ENCODE measurements at places on chromosomes 11 and 22.
A peak's percentile ranks its signal among the peaks of the same experiment; 100 is the strongest.

DNA sequence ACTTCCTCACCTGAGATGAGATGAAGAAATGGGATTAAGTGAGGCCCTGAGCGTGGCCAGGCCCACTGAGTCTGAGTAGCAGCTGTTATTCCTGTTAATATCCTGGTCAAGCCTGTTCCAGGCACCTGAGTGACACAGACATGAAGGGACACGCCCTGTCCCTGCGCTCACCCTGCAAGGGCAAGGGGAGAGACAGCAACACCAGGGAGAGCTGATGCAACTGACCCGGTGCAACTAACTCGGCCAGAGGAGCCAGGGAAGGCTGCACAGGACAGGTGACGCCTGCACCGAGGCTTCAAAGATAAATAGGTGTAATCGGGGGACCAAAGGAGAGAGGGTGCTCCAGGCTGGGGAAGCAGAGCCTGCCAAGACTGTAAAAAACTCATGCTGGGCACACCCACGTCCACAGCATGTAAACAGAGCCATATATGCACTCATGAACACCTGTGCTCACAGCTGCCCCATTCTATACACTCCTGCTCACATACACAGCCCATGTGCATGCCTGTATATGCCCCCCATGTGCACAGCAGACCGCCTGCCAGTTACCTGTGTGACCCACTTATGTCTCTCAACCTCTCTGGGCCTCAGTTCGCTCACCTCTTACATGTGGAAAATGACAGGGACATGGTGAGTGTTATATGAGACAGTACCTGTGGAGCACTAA is 22.8 kb upstream of the GCAT start:
- no peak for DNase-seq

DNA sequence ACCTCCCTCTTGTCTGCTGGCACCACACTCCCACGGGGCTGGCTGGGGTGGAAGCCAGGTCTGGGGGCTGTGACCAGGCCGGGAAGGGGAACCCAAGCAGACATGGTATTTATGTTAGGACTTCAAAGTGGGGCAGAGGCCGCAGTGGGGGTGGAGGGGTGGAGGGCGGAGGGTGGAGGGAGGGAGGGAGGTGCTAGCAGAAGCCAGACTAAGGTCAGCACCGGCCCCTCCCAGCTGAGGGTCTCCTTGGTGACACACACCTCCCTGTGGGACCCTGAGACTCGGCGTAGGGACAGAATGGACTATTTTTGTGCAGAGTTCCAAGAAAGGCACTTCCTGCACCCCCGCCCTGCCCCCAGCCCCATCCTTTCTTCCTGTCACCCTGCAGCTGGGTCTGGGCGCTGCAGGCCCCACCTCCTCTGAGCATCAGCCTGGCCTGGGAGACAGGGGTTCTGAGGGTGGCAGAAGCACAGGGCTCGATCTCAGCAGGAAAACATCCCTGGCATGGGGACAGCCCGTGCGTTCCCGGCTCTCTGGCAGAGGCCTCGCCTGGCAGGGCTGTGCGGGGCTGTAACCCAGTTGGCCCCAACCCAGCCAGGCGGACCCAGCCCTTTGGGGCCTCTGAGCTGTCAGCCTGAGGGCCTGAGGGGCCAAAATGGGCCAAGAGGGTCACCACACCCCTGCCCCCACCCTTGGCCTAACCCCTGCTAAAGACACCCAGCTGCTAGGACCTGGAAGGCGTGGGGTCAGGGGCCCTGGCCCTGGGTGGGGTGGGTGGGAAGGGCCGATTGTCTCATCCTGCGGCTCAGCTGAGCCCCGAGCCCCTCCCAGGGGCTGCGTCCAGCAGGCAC is 9.6 kb upstream of the CD248 start:
- DNase-seq: no peak

GRCh38 chr11:2555891-2556290 is 111.1 kb downstream of the KCNQ1 start:
- no peak for DNase-seq

GRCh38 chr11:75850787-75851186 is 35.8 kb downstream of the UVRAG start:
- no peak for DNase-seq

DNA sequence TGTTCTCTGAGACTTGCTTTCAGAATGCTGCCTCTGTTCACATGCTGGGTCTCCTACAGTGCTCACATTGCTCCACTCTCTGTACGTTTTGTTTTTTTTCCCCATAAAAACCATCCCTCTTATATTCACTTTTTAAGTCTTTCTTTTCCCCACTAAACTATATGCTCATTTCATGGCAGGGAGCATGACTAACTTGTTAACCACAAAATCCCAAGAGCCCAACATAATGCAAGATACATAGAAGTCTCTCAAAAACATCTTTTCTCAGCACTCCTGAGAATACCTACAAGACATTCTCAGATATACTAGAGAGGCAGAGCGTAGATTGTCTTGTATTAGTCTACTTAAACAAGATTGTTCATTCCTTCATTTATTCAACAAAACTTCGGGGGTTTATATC is 73.3 kb downstream of the FAM76B start:
- no peak for DNase-seq

DNA sequence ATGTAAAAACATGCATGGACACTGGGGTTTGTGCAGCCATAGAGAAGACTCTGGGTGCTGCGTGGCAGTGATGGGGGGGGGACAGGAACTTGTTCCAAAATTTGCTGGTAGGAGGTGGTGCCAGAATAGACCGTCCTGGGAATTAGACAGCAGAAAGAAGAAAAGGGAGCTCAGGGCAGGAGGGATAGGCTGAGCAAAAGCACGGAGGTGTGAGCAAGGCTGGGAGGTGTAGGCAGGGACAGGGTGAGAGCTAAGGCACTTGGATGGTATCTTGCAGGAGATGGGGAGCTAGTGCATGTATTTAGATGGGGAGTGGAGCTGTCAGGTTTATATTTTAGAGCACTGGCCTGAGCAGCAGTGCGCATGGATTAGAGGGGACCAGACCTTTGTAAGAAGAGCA is 53.8 kb downstream of the PKNOX2 start:
- no peak for DNase-seq

DNA sequence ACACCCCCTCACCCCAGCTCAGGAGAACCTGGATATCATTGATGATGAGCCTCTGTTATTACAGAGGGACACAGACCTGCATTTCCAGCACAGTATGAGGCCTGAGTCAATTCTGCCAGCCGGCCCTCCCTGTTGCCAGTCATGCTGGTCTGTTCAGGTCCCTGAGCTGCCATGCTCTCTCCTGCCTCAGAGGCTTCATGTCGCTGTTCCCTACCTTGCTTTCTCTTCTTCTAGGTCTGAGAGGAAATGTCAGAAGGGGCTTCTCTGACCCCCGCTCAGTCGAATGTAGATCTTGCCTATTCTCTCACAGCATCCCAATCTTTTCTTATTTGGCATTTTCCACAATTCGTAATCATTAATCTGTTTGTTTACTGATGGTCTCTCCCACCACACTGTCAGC is 21.8 kb upstream of the ABCC8 start:
- no peak for DNase-seq

DNA sequence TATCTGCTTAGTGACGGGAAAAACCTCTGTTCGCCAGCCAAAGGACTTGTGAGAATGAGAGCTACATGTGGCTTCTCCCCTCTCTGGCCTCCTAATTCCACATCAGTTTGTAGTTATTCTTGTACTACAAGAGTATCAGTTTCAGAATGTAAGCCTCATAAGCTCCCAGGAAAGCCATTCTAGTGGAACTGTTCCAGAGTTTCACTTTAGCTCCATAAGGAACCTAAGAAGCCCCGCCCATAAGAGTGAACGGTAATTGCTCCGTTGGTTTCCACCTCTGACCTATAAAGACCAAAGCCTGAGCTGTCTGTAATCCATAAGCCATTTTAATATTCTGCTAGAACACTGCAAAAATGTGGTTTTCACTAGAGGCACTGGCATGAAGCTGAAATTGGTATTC is 53.0 kb downstream of the SIK3 start:
- no peak for DNase-seq

- no peak for DNase-seq
Observed at GRCh38 chr11:114296605-114297372, 590 bp downstream of the NNMT start.

DNA sequence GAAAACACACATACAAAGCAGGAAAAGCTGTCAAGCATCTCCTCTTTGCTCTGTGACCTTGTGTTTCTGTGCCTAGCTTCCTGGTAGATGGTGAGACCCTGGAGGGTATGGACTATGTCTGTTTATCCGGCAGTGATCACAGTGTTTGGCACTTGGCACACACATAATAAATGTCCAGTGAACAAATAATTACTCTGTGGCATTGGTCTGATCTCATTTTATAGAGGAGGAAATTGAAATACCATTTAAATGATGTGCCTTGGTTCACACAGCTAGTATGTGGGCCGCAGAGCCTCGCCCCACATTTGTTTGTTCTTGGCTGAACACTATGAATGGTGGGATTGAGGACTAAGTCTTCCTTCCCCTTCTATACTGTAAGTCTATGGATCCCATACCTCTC is 104.7 kb upstream of the SPON1 start:
- no peak for DNase-seq

GRCh38 chr11:35550374-35551036 is 25.1 kb upstream of the PAMR1 start:
- no peak for DNase-seq

- no peak for DNase-seq
Observed at GRCh38 chr11:72812604-72812966, 1.6 kb upstream of the ATG16L2 start.

DNA sequence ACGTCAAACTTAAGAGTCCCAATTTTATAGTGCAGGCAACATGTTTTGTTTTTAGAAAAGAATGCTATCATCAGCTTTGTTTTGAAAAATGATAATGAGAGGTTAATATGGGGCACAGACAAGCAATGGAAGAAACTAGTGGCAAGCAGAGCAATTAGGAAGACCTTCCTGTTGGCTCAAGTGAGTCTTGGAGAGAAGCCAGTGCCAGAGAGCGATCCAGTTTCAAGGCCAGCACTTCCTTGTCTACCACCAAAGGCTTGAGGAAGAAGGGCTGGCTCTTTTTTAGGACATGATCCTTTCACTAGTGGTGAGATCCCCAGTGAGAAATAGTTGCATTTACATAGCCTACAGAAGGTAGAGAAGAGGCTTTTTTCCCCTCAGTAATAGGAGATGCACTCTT is 1340.7 kb downstream of the LRRC4C start:
- DNase-seq: no peak

DNA sequence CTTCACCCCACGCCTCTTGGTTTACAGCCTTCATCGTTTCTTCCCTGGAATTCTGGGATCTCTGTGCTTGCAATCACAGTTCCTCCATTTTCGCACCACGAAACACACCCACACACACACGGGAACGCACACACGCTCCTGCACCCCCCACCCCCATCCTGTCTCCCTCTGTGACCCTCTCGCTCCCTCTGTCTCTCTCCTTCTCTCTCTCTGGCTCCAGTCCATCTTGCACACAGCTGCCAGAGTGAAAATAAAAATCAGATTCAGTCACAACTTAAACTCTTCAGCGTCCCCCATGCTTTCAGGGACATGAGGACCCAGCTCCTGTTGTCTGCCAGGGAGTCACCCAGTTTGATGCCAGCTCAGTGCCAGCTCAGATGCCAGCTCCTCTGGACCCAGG is 3.0 kb downstream of the GAL start:
- DNase-seq: no peak

DNA sequence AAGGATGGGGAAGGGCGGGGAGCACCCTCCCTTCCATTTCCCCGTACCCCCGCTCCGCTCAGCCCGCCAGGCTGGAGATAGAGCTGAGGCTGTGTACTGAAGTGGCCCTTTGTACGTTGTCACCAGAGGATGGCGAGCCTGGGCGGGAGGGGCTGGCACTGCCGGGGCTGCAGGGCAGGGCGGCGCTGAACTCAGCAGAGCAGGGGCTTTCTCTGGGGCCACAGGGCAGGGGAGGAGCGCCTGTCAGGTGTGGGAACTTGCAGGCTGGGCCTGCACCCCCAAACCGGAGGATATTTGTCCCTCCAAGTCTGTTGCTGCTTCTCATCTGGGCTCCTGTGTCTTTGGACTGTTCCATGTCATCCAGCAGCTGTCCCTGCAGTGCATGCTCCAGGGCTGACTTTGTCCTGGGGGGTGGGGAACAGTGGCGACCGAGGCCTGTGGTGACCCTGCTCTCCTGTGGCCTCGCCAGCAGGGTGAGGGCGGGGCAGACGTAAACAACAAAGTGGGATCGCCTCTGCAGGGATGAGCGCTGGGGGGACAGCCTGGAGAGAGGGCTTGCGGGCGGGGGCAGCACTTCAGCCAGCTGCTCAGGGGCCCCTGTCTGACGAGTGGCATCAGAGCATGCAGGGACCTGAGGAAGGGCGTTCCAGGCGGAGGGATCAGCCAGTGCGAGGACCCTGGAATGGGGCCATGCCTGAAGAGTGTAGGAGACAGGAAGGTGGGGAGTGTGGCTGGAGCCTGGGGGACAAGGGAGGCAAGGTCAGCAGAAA is 13.1 kb downstream of the MGAT3 start:
- DNase-seq: peak; percentile 78

DNA sequence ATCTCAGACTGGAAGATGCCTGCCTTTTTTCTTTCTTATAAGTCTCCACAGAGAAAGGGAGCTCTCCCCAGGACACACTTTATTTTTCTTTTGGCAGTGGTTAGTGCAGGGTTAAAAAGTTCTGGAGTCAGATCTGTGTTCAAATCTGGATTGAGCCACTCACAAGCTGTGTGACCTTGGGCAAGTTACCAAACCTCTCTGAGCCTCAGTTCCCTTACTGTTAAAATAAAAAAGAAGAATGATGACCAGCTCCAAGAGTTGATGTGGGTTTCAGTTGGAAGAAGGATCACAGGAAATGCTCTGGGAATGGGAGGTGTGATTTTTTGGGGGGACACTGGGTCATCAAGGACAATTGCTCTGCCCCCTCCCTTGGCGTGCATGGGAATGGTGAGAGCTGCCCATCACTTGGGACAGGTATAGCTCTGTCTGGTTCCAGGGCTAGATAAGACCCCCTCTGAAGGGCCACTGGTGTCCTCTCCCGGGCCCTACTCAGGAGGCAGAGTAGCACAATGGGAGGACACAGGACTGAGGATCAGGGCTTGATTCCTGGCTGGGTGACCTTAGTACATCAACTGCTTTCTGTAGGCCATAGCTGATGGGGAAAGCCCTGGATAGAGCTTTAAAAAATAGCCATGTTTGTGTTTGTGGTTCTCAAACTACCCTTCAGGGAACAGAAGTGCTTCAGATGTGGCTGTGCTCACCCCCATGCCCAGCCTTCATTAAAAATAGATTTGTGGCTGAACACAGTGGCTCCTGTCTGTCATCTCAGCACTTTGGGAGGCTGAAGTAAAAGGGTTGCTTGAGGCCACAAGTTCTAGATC is 228.3 kb downstream of the MIAT start:
- DNase-seq: no peak

- DNase-seq: no peak
Observed at GRCh38 chr11:128474036-128474874, 113.1 kb downstream of the ETS1 start.

GRCh38 chr11:116136987-116137674 is 632.9 kb upstream of the CADM1 start:
- no peak for DNase-seq

All from C1 segment of cervical spinal cord (tissue), 14 donors.